NCI-H2029 treated with DMSO at 0.1 percent for 48 hours (cell line): ENCODE measurements at places on chromosomes 2 and 18.
A peak's percentile ranks its signal among the peaks of the same experiment; 100 is the strongest.

- DNase-seq: no peak
Measured at GRCh38 chr2:96423291-96423690, 81.9 kb downstream of the NEURL3 start.

- DNase-seq: no peak
Measured at GRCh38 chr18:50494569-50494968, 65.3 kb upstream of the MAPK4 start.

- no peak for DNase-seq
Measured at GRCh38 chr2:232352511-232353091, 25.9 kb upstream of the ALPP start.

DNA sequence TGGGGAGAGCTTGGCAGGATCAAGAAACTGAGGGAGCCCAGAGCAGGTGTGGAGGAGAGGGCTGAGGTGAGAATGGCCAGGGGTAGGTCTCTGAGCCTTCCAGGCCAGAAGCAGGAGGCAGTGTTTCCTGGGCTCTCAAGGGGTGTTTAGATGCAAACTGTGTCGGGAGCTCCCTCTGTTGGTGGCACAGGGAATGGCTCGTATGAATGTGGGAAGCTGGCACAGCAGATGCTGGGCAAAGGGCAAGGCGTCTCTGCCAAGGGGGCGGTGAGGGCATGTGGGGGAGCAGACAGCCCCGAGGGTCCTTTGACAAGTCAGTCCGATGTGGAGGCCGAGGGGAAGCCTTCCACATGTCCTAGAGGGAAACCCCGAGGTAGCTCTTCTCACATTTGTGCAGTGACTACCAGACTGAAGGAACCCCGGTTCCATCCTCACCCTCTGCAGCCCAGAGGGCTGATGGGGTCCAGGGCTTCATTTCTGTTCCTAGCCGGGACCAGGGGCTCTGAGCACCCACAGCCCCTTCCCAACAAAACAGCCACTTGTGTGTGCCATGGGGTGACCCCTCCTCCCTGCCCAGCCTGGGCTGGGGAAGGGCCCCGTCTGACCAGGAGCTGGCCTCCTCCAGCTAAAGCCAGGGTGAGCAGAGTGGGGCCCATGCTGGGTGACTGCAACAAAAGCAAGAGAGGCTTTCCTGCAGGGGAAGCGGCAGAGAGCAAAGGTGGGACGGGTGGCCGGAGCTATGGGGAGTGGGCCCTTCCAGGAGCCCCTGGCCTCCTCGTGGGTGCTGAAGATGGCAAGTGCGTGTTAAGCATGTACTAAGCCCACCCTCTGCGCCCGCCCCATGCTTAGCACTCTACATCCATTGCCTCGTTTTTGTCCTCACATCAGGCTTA lies 103.4 kb downstream of the SEPTIN10 start:
- DNase-seq: peak; percentile 48

- no peak for DNase-seq
Measured at GRCh38 chr2:50397992-50398765, 633.8 kb downstream of the NRXN1 start.

- DNase-seq: no peak
Measured at GRCh38 chr2:121219866-121220265, 65.1 kb downstream of the TFCP2L1 start.

- DNase-seq: no peak
Measured at GRCh38 chr2:110766291-110766690, 33.9 kb downstream of the ACOXL start.

GRCh38 chr2:11777066-11777782 lies 30.8 kb downstream of the LPIN1 start:
- DNase-seq: no peak

GRCh38 chr2:101081375-101081907 lies 69.7 kb downstream of the TBC1D8 start:
- no peak for DNase-seq

GRCh38 chr2:149894760-149895159 lies 307.2 kb upstream of the MMADHC start:
- no peak for DNase-seq
